ENCODE measurements at places on chromosomes 12 and 14. TPM values are rescaled to one million over a fixed set of nuclear protein-coding genes. Genes with fewer than 3 reads are reported as not detected.

DNA sequence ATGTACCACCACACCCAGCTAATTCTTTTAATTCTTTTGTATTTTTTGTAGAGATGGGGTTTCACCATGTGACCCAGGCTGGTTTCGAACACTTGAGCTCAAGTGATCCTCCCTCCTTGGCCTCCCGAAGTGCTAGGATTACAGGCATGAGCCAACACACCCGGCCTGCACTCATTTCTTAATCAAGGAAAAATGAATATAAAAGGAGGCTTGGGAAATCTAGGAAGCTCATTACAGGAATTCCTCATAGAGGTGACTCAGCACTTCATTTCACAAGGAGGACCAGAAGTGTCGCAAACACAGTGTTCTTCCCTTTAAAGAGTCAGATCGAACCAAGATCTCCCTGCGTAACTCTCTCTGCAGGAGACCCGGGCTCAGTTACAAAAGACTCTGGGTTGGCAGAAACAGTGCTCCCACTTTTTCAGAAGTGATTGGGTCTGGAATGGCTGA, 30.3 kb downstream of the NFKBIA start:
- no peak for DNase-seq

Gene CBLN3
- 1.2 TPM for total RNA-seq

Gene M6PR
- total RNA-seq: 150 TPM

DNA sequence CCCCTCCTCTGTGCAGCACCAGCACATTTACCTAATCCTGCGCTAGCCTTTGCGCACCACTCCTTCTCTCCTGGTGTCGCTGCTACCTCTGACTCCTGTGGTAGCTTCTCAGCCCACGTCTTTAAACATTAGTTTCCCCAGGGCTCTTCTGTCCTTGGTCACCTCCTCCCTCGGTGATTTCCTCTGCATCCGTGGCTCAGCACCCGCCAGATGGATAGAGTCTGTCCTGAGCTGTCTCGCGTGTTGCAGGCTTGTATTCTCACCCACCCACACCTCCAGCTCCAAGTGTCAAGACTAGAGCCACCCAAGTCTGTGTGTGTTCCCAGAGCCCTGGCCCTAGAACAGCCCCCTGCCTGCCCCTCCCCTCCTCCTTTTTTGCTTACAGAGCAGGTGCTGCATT, 83.2 kb downstream of the EML1 start:
- no peak for DNase-seq

Gene PZP
- 0.32 TPM for total RNA-seq

GRCh38 chr12:69433653-69434052, 36.5 kb upstream of the FRS2 start:
- no peak for DNase-seq

GRCh38 chr12:48003226-48004052, 837 bp downstream of the COL2A1 start:
- no peak for DNase-seq

GRCh38 chr14:88166616-88167015, 156.5 kb downstream of the KCNK10 start:
- DNase-seq: no peak

DNA sequence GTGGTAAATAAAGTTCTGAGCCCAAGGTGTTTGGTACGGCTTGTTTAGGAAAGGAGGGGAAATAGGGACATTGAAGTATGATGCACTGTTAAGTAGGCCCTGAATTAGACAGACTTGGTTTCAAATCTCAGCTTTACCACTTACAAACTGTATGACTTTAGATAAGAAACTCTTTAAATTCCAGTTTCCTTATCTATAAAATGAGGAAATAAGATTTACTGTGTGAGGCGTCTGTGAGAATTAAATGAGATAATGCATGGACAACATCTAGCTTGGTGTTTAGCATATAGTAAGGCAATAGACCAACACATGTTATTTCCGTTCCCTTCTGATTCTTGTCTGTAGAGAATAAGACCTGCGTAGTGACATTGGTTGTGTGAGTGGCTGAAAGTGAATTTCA, 7.0 kb downstream of the NCKAP1L start:
- DNase-seq: no peak

Gene TCL1B
- total RNA-seq: not detected

Gene BCL11B
- total RNA-seq: 0.23 TPM

- DNase-seq: no peak
Measured at GRCh38 chr12:26077915-26078702, 46.7 kb downstream of the BHLHE41 start.
